ENCODE measurements at places on chromosomes 2 and 18. TPM values are rescaled to one million over a fixed set of nuclear protein-coding genes. Genes with fewer than 3 reads are reported as not detected.

DNA sequence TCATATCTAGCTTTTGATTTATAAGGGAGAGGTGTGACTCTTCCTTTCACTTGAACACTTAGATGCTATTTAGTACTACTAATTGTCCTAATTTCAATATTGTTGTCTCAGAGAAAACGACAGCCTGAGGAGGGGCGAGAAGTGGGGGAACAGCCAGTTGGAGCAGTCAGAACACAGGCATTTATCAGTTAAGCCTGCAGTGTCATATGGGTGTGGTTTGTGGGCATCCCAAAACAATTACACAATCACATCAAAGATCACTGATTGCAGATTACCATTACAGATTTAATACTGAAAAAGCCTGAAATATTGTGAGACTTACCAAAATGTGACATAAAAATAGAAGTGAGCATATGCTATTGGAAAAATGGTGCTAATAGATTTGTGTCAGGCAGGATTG, 15.8 kb downstream of the TMEM131 start:
- no peak for DNase-seq

DNA sequence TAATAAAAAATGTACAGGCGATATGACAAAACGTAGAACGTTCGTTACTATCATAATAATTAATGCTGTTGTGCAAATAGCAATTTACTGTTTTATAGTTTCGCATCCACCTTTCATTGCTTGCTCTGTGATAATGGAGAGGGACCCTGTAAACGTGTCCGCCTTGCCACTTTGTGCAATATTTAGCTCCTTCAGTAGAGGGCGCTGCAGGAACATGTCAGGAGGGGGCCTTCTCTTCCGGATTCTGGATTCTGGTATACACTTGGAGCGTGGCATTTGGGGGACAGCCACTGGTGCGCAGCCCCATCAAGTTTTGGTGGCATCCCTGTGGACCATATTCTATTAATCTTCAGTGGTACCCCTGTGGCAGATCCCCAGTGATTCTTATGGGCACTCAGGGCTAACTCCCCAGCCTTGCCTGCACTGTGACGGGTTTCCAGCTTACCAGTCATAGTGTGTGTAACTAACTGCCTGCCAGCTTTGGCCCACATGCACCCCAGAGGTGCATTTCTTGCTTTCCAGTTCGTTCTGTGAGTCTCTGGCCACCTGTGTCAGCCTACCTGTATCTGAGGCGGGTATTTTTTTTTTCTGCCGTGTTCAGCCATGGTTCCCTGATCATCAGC, 140.3 kb downstream of the CYRIA start:
- DNase-seq: no peak

SMYD1 gene
- total RNA-seq: not detected

- DNase-seq: no peak
These were observed 136.7 kb downstream of the EML6 start for GRCh38 chr2:54859997-54860701.

DPP10 gene
- total RNA-seq: not detected

ANKRD53 gene
- total RNA-seq: not detected

Measured in activated CD8-positive, alpha-beta memory T cell treated with anti-CD3 and anti-CD28 coated beads, Interleukin-2, amount 10 ng/mL, durations not matched to agents 7 days and 5 days (primary cell).